CD14-positive monocyte (primary cell): ENCODE measurements at places on chromosomes 5 and 9.
A peak's percentile ranks its signal among the peaks of the same experiment; 100 is the strongest.

GRCh38 chr5:179345183-179345432, 153 bp downstream of the ADAMTS2 start:
- no peak for DNase-seq

DNA sequence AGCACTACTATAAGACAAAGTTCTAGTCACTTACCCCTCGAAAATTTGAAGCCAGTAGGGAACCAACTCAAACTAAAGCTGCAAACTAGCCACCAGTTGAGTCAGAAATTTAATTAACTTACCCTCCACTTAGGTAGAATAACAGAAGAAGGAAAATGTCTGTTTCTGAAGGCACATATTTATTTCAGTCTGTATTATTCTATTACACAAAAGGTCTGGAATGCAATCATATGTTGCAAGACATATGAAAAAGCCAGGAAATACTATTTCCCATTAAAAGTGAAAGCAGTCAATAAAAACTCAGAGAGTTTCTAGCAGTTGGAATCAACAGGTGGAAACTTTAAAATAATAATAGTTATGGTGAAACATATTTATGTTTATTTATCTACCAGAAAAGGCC, 79.2 kb upstream of the SLCO4C1 start:
- no peak for DNase-seq

GRCh38 chr5:156474251-156474650, 147.3 kb downstream of the SGCD start:
- no peak for DNase-seq

- DNase-seq: no peak
Measured at GRCh38 chr5:146173597-146173996, 8.9 kb downstream of the LARS1 start.

DNA sequence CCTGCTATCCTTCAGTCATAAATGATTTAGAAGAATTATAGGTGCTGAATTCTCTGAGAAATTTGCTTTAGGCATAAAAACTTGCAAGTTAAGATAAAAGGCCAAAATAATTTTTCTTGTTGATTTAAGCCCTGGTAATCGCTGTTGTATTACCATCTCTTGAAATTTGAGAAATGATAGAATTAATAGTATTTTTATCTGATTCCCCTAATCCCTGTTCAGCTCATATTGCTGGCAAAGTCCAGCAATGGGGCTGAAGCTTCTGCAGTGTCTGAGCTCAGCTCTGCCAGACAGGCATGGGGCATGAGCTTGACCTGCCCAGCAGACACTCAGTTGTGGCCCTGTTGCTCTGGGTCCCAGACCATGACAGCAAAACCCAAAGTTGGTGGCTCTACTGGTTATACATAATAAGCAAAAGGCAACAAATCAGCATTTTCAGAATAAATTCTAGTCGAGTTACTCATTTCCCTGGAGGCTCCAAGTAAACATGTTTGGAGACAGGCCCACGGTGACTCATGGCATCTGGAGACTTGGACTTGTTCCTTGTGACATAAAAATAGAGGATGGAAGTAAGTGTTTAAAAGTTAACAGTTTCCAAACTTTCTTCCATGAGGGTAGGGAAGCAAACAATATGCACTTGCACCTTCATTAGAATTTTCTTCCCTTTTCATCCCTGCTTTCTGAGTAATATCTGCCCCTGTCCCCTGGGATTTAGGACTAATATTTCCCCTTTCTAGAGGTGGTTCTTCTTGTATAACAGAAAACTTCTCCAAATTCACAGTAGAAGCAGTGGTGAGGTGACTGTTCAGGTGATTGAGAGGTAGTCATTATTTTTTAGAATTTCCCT, 60.2 kb upstream of the SLC2A8 start:
- no peak for DNase-seq

DNA sequence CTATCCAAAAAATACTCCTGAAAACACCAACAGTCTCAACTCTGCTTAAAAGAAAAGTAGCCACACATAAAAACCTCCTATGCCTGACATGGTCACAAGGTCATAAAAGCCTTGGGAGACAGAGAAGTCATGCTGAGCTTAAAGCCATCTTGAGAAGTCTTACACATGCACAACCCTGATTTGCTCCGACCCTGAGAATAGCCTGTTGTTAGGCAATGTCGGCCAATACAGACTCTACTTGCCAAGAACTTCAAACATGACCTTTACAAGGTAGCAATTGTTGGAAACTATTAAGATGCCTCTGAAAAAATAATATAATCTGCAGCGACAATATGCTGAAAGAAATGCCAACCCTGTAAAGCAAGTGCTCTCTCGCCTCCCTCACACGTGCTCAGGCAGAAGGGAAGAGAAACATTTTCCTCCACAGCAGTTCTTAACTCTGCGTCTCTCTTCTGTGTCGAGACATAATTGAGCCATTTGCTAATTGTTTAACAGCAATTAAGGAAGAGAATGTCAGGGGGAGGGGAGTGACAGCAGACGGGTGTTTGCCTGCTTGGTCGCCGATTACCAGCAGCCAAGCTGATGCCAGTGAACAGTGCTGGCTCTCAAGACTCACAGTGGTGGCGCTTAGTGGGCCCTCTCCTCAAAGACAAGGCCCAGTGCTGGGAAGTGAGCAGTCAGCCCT, 393.6 kb downstream of the SPOCK1 start:
- DNase-seq: no peak

DNA sequence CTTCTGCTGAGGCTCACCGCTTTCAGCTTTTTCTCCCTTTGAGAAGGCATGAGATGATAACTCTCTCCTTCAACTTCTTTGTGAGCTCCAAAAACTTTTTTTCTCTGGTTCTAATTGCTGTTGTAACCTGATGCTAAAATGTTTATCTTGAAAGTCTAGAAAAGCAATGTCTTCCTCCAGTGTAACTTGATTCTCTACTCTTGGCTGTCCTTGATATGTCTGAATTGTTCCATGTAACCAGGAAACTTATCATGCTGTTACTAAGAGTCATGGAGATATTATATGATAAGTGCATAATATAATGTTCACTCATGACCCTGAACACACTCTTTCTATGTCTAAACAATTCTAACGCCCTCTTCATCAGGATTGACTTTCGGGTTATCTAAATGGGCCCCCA, 128.0 kb upstream of the ABCA1 start:
- DNase-seq: no peak

GRCh38 chr9:83501565-83501964, 36.6 kb downstream of the FRMD3 start:
- DNase-seq: no peak

DNA sequence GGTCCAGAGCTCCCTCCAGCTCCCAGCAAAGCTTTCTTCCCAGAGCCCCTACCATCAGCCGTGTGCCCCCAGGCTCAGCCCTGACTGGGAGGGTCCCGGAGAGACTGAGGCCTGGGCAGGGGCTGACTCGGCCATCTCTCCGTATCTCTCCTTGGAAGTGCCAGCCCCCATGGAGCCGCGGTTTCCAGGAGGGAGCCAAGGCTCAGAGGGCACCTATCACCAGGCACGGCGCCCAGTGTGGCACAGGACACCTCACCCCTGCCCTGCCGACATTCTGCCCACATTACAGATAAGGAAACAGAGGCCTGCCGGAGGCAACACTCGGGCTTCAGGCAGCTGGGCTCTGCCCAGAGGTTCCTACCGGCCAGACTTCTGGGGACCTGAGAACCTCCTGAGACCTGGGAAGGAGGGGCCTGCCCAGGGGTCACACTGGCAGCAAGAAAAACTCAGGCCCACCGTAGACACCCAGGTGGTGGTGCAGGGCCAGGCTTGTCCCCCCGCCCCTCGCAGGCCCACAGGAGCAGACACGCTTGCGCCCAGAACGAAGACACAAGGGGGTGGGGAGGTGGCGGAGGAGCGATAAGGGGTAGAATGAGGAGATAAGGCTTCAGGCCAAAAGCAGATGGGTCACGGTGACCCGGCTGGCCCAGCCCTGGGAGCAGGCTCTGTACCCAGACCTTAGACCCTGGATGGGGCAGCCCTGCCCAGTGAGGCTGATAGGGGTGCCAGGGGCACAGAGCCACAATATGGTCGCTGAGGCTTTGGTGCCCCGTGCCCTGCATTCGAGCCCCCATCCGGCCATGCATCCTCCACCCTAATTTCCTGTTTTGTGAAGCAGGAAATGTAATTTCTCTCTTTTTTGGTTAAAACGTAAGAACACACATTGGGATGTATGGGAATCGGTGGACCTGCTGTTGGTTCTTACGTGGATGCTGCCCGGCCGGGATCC, 11.8 kb downstream of the NR5A1 start:
- DNase-seq: no peak

GRCh38 chr9:19028835-19029451, 4.1 kb downstream of the SAXO1 start:
- DNase-seq: peak; percentile 36

GRCh38 chr5:149796836-149797235, 66.7 kb downstream of the PPARGC1B start:
- no peak for DNase-seq

- DNase-seq: no peak
Measured at GRCh38 chr9:107759823-107760166, 270.2 kb upstream of the KLF4 start.

DNA sequence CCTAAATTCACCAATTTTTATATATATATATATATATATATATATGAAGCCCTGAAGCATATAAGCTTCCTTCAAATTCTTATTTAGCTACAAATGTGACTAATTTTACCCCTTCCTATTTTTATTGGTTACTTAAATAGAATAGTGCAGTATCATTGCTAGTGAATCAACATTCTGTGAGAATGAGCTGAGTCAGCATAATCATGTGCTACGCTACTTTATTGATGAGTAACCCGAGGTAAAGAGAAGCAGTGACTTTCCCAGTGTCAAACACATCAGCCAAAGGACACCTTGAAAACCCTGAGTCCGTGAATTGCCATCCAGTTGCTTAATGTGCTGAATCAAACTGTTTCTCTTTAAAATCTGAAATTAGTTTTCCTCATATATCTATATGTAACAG, 546.2 kb downstream of the DMRTA1 start:
- DNase-seq: no peak

- DNase-seq: no peak
Measured at GRCh38 chr9:116411506-116411905, 257.9 kb downstream of the PAPPA start.

DNA sequence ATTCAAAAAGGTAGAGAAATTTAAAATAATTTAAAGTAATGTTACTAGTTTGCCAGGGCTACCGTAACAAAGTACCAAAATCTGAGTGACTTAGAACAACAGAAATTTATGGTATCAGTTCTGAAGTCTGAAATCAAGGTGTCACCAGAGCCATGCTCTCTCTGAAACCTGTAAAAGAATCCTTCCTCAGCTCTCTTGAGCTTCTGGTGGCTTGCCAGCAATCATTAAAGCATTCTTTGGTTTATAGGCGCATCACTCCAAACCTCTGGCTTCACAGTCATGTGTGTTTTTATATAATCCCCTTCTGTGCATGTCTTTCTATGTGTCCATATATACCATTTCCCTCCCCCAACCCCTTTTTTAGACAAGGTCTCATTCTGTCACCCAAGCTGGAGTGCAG, 220.3 kb downstream of the COX7C start:
- DNase-seq: no peak

DNA sequence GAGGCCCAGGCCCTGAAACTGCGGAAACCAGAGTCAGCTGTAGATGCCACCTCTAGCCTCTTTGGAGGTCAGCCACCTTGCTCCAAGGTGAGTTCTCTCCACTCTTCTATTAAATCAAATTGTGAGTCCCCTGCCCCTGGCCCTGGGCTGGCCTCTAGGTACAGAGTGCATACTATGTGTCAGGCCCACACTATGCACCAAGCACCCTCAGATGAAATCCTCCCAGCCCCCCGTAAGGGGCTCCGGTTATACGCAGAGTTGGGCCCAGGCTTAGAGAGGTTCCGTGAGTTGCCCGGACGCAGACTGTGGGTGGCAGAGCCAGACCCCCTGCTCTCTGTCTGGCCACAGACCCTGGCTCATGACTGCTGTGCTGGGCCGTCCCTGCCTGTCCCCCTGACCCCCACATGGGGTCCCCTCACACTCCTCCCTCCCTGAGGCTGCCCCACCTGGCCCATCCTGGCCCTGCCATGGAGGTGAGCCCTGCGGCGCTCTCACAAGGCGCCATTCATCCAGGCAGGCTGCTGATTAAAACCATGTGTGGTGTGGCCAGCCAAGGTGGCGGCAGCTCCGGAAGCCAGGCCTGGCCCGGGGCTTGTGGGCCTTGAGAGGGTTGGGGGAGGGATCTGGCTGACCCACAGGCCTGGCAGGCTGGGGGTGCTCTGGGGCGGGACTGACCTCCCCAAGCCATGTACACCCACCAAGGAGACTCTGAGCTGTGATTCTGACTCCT, 65.5 kb upstream of the SYNPO start:
- no peak for DNase-seq
